Hippocampal formation (tissue), 2 donors: ENCODE measurements at places on chromosomes 4 and X.

DNA sequence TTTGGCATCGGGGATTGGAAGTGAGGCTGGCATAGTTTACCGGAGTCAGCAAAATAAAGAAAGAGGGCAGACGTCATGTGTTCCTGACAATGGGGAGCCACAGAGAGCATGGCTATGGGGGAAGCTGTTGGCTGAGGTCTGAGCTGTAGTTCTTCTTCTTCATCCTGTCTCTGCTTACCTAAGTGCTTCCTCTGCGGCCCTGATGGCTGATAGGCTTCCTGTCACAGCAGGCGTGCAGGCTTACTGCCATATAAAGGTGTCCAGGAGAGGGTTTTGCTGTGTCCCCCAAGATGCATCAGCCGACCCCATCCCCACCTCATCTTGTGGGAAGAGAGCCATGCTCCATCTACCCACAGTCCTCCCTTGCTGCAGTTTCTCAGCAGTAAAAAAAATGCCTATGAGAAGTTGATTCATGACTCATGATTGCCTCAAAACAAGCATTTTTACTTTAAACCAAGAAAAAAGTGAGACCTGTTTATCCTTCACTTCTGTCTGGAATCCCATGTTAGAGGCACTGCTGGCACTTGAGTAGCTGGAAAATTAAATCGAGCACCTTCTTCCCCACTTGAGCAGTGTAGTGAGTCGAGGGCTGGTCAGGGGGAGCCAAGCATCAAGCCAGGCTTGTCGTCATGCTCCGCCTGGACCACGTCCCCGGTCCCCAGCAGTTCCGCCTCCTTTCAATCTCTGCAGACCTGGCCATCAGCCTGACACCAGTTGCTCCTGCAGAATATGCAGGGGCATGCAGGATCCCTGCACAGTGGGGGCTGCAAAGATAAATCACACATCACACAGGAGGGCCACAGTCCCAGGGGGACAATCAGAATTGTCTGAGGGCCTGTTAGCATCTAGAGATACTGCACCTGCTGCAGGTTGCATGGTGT, 237.8 kb downstream of the EVC2 start:
- no peak for DNase-seq

GRCh38 chr4:173572493-173573129, 42.6 kb upstream of the HAND2 start:
- no peak for DNase-seq

DNA sequence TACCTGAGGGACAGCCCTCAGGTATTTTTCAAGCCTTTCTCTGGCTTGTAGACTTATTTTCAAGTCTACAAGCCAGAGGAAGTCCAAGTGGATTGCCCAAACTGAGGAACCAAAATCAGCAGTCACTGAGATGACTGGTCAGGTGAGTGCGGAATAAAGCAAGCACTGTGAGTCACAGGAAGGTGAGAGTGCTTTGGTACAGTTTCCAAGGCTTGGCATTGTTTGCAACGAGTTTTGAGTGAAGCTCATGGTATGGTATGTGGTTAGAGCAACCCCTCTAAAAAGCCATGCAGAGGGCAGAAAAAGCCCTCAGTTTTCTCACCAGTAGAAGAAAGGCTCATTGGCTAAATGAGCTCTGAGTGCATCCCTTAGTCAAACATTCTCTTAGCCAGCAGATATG, 112.8 kb upstream of the EOLA2 start:
- no peak for DNase-seq

DNA sequence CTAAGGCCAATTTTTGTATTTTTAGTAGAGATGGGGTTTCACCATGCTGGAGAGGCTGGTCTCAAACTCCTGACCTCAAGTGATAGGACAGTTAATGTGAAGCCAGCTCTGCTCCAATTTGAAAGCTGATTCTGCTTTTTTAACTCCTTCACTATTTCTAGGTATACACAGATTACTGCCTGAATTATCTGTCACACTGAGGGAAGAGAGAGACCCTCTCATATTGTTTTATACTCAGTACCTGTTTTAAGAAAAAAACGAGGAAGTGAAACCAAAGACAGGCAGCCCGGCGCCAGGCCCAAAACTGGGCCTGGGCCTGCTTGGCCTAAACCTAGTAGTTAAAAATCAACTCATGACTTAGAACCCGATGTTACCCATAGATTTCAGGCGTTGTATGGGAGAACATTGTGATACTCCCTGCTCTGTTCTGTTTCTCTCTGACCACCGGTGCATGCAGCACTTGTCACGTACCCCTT, 1601.5 kb upstream of the PCDH10 start:
- DNase-seq, result no peak

GRCh38 chr4:181701214-181701613, 542.0 kb upstream of the TENM3 start:
- no peak for DNase-seq

GRCh38 chrX:54415534-54416350, 24.5 kb upstream of the TSR2 start:
- no peak for DNase-seq

- DNase-seq, result no peak
These were observed 46.4 kb downstream of the ASMT start for GRCh38 chrX:1661048-1661921.

GRCh38 chr4:26346203-26346620, 25.4 kb downstream of the RBPJ start:
- DNase-seq, result no peak

DNA sequence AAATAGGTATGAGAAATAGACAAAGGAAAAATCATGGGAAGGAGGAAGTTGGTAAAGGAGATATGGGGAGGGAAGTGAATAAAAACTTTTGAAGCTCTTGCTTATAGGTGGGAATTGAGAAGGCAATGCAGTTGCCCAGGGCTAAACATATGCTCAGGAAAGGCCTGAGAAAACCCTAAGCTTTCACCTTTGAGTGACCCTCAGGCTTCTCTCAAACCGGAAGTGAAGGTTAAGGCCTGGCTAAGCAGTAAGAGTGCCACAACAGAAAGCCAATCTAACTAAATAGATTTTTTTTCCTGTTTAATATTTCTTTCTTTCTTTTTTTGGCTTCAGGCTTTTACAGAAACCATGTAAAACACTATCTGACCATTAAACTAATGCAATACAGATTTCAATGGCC, 69.5 kb upstream of the GABRA3 start:
- DNase-seq, result no peak

DNA sequence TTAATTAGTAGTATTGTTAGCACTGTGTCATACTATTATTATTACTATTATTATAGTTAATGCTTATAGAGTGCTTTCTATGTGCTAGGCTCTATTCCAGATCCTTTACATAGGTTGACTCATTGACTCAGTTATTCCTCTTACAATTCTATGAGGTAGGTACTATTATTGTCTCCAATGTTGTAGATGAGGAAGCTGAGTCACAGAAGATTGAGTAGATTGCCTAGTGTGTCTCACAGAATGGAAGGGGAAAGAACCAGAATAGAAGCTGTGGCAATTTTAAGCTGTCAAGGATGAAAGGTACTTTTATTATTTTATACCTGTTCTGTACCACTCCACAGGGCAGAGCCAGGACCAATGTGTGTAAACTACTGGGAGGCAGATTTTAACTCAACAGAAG, 1.9 kb upstream of the TCEAL1 start:
- DNase-seq, result no peak

DNA sequence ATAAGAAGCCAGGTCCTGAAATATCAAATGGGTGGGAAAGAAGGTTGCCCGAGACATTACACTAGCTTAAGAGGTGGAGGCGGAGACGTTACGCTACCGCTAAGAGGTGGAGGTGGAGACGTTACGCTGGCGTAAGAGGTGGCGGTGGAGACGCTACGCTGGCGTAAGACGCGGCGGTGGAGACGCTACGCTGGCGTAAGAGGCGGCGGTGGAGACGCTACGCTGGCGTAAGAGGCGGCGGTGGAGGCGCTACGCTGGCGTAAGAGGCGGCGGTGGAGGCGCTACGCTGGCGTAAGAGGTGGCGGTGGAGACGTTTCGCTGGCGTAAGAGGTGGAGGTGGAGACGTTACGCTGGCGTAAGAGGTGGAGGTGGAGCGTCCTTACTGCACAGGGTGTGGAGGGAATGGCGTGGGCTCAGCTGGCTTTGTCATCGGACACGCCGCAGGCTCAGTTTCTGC, 12.8 kb downstream of the CYP4V2 start:
- no peak for DNase-seq

- DNase-seq, result no peak
These were observed 48.6 kb upstream of the CLDN24 start for GRCh38 chr4:183370786-183371185.

- DNase-seq, result no peak
These were observed 1.5 kb downstream of the CCNG2 start for GRCh38 chr4:77158487-77158861.

- no peak for DNase-seq
These were observed 170.0 kb downstream of the RELL1 start for GRCh38 chr4:37516057-37516775.

DNA sequence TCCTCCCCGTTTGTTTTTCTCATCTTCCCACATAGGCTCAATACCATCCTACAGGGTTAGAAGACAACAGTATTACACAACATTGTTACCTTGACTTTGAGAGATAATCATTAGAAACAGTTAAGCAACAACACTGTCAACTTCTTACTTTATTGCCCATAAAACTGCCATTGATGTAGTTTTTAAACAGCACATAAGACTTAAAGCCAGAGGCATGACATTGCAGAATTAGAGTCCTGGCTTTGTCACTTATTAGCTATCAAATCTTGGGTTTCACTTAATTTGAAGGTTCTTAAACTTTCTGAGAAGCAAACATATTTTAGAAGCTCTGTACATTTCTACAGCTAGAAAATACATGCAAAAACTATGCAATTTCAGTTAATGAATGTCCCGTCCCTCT, 41.8 kb downstream of the EIF4E start:
- no peak for DNase-seq

GRCh38 chrX:109818976-109819375, 85.9 kb upstream of the ACSL4 start:
- no peak for DNase-seq

- DNase-seq, result no peak
These were observed 28.3 kb downstream of the CYTL1 start for GRCh38 chr4:4990857-4991540.

- no peak for DNase-seq
These were observed 15.7 kb downstream of the OFD1 start for GRCh38 chrX:13750204-13750603.

GRCh38 chr4:85475631-85476233, 782 bp downstream of the ARHGAP24 start:
- DNase-seq, result no peak

DNA sequence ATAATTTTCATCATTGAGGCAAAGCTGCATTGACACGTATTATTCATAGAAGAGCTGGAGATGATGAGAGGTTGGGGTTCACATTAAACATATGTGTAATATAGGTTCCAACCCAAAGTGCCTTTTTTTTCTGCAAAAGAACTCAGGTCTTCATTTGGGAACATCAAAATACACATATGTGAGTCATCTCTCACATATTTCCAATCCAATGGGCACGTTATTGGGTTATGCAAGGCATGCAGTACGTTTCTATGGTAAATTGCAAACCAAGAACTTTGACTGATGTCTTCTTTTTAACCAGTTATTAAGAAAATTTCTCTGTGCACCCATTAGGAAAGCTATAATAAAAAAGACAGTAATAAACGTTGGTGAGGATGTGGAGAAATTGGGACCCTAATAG, 150.3 kb upstream of the FAM9B start:
- DNase-seq, result no peak

DNA sequence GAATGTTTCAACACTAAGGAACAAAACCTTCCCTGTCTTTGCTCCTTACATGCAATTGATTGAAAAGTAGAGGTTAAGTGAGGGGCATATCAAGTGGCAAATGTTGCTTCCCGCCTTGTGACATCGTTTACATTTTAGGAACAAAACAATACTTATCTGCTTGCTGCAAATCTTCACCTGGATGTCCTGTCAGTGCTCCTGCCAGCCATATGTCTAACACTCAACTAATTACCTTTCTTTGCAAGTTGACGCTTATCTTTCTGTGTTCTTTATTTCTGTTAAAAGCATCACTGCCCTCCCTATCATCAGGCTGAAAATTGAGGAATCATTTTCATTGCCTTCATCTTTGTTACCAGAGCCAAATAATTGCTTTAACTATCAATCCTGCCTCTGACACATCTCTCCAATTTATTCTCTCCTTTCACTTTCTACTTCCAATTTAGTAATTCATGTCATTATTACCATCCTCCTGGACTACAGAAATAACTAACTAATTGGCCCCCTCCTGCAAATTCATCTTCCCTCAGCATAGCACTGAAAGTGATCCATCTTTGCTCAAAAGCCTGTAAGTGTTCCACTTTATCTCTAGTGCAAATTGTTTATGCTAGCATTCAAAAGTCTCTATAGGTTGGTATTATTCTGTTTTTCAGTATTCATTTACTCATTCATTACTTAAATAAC, 298.7 kb upstream of the ATOH1 start:
- no peak for DNase-seq

- DNase-seq, result no peak
These were observed 47.6 kb upstream of the UPRT start for GRCh38 chrX:75226280-75226679.

DNA sequence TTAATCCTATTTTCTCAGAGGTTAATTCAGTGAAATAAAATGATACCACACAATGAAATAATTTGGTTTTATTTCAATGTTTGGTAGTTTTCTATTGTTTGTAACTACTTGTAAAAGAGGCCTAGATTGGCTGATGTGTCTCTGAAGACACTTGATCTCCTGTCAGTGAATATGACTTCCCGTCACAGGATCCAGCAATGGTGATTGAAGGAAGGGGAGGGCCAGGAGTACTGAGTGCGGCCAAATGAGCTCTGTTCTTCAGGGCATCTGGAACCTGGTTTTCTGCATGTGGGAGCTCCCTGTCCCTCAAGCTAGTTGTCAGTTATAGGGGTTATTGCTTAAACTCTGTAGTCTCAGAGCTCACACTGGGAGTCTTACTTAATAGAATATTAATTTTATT, 86.5 kb upstream of the OTUD4 start:
- no peak for DNase-seq

DNA sequence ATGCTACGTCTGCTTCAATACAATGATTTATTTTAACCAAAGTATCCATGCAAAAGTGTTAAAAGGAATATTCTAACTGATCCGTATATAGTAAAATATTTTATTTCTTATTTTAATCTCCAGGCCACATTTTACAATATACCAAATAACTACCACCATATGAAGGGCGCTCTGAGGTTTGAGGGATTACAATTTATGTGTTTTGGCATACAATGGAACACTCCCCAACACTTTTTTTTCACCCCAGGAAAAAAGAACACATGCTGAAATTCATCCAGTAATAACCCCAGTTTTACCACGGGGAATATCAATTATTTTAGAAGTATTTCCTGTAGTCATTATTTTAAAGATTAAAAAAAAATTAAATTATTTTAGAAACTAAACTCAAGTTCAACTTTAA, 65.4 kb downstream of the APBB2 start:
- no peak for DNase-seq
